Heart right ventricle (tissue), 16 donors: ENCODE measurements at places on chromosomes 6 and 20. TPM values are rescaled to one million over a fixed set of nuclear protein-coding genes. Genes with fewer than 3 reads are reported as not detected.

GRCh38 chr6:88360203-88360797 lies 194.2 kb upstream of the CNR1 start:
- H3K27me3 ChIP-seq: no peaks in the 10 kb centered on the region
- no peaks in the 10 kb centered on the region for H3K4me1 ChIP-seq
- no peak overlapping the region for H3K27ac ChIP-seq
- H3K36me3 ChIP-seq: no peaks in the 10 kb centered on the region
- DNase-seq: no peak

DNA sequence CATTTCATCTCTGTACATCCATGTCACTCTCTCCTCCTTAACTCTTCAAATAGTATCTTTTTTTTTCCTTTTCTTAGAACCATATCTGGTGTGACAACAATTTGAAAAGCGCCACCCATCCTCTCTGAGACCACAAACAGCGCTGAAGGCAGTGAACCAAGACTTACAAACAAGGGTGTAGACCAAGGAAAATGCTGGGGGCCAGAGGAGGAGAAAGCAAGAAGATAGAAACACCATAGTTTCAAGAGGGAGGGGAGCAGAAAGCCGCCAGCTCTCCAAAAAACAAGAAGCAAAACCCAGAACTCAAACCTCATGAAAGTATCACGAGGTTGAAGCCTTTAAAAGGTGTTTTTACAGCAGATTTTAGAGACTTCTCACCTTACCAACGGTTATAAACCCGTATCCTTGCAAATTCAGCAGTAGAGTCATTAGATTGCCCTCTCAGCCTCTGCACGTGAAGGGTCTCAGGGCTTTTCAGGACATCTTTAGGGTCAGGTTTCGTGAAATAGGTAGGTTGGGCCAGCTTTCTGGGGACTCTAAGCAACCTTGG lies 13.3 kb upstream of the RIPOR2 start:
- no peak overlapping the region for H3K4me3 ChIP-seq
- no peaks in the 10 kb centered on the region for H3K27me3 ChIP-seq
- H3K36me3 ChIP-seq: no peaks in the 10 kb centered on the region
- no peak for DNase-seq

BTNL2 gene
- total RNA-seq: not detected

ADGRG6 gene
- 3.5 TPM for total RNA-seq

GABRR1 gene
- not detected for total RNA-seq
